NCI-H748 treated with DMSO at 0.1 percent for 48 hours (cell line): ENCODE measurements at places on chromosomes 4 and X.

GRCh38 chr4:73661646-73662119, 41.4 kb upstream of the RASSF6 start:
- no peak for DNase-seq

- no peak for DNase-seq
These were observed 25.8 kb downstream of the SLC7A11 start for GRCh38 chr4:138216272-138216867.

- DNase-seq: peak; percentile 59
These were observed 97.4 kb downstream of the GPM6A start for GRCh38 chr4:175714686-175715085.

DNA sequence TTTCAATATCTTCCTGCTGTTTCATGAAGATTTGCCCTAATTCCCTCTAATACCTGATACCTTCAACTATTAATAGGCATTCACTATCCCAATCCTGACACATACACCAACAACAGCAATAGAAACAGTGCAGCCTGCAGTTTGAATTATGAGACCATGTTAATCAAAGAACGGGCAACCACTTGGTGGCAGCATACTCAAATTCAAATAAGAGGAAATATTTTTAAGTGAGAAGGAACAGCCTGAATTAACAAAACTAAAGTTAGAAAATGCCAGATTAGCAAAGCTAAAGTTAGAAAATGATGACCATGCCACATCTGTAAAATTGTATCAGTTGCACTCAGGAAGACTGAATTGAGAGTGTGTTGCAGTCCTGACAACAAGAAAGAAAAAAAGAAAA, 204.9 kb downstream of the SMARCA1 start:
- DNase-seq: peak; percentile 3

- no peak for DNase-seq
These were observed 155.6 kb upstream of the PITX2 start for GRCh38 chr4:110778521-110778920.

- DNase-seq: no peak
These were observed 1274.8 kb upstream of the ADGRL3 start for GRCh38 chr4:59925290-59925689.

DNA sequence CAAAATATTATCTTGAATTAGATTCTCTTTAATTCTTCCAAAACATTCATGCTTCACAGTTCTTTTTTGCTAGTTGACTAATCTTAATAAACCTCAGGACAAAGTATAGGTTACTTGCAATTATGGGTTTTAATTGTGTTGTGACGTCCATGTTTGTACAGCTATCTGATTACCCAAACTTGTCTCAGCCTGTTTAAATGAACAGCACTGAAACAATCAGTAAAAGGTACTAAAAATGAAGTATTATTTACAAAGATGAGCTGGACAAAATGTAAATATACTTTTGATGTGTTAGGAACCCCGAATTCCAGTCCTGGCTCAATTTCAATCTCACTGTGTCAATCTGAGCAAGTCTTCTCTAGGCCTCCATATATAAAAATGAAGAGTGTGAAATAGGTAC, 57.4 kb upstream of the SLC6A14 start:
- peak; percentile 56 for DNase-seq

DNA sequence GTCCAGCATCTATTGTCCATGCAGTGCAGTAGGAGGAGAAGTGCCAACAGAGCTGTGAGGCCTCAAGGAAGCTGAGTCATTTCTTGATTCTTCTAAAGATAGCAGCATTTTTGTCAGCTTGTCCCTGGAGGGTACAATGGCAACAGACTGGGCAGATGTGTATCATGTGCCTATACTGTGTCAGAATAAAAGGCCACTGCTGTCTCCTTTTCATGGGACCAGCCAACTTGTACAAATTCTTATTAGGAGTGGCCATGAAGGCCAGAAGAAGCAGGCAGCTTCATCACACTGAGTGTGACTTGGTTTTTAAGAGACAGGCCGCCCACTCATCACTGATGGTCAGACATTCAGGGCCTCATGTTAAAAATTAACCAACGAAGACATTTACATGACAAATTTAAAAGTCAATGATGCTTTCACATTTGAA, 185.0 kb upstream of the FAM241A start:
- DNase-seq: no peak

GRCh38 chrX:69107231-69107739, 58.0 kb downstream of the PJA1 start:
- no peak for DNase-seq

DNA sequence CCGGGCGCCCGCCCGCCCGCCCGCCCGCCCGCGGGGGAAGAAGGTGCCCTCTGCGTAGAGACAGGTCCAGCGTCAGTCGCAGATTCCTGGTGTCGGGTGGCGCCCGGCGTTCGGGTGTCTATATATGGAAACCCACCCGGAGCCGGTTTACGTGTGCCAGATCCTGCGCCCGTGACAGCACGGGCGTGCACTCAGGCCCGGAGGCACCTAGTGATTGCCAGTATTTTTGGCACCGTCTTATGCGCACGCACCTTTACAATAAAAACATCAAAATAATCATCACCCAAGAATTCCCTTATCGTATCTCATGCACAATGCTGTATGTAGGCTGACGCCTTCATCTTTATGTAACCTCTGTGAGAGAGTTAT, 519 bp downstream of the SLC25A4 start:
- DNase-seq: peak; percentile 9

DNA sequence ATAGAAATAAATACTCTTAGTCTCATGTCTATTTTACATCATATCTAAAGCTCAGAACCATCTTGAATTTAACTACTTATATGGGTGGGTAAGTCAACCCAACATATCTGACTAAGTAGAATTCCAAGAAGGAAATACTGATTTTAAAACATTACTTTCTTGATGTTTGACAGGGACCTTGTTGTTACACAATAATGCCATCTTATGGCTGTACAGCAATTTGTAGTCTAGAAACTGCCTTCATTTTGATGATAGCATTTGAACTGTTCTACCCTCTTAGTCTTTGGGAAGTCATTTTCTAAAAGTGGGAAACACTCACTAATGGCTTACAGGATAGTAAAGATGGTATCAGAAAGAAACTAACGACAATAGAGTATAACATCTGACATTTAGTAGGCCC, 929.5 kb downstream of the DMD start:
- no peak for DNase-seq

DNA sequence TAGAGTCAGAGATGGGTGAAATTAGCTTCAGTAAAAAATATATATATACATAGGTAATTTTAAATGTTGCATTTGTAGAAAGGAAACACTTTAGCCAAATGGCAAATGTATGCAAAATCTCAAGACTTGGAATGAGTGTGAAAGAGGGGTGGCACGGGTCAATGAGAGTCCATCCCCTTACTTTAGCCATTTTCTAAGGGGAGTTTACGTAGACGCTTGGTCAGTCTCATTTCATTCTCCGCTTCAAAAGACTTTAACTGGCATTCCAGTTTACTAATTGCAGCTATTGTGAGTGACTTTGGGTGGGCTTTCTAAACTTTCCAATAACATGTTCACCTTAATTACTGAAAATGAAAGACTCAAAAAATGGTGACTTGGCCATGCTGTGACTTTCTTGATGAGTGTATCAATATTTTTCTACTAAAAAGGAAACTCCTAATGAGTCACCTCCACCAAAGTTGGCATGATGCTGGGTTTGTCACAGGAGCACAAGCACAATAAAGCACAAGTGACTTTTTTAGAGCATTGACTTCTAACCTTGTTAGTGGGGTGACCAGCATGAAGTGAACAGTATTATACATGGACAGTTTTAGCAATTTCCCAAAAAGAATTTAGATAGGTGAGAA, 356.0 kb upstream of the RASGEF1B start:
- DNase-seq: no peak

DNA sequence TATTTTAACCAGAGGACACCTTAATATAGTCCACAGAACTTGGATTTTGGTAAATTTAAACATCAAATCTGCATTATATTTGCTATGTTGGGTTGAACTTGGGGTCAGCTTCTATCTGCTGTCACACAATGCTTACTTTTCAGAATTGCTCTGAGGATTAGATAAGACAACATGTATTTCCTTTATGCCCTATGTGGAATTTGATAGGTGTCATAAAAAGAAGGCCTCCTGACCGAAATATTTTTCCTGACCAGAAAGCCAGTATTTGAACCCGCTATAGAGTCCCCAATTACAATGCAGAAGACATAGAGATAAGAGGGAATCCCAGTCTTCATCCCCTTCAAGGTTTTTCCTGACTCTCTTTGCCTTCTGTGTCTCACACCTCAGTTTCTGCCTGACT, 4.1 kb downstream of the MTTP start:
- no peak for DNase-seq

GRCh38 chr4:100424376-100424775, 93.4 kb downstream of the EMCN start:
- no peak for DNase-seq

DNA sequence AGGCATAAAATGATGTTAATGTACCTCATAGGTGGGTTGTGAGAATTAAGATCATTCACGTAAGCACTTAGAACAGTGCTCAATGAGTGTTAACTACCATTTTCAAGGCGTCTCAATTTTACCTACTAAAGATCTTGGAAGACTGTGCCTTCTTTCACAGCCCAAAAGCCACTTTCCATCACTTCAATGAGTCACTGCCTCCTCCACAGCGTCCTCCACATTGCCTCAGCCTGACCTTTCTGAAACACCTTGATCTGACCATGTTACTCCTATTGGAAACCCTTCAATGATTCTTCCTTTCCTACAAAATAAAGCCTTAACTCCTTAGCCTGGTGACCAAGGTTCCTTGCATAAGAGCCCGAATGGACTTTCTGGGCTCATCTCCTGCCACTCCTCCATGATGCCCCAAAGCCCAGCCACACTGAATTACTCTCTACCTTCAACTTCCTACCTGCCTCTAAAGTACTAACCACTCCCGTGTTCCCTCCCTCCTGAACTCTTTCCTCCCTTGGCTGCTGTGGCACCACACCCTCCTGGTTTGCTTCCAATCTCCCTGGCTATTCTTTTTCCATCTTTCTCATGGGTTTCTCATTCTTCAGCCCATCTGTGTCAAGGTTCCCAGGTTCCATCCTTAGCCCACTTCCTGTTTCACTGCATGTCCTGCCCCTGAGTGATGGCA, 22.1 kb downstream of the SLC25A53 start:
- DNase-seq: no peak

DNA sequence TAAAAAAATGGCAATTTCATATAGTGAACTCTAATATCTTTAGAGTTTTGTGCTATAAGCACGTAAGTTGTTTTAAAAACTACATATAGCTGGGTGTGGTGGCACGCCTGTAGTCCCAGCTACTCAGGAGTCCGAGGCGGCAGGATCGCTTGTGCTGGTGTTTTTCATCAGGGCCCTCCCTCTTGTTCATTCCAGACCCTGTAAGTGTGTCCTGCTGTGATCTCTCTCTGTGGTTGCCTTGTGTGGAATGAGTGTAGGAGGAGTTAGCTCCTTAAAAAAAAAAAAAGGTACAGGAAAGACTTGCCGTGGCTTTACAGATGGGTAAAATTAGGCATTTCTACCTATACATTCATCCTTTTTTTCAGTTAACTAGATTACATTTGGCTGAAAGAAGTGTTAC, 35.4 kb downstream of the RBBP7 start:
- no peak for DNase-seq

- DNase-seq: no peak
These were observed 629.6 kb upstream of the HTR2C start for GRCh38 chrX:113954297-113954696.

DNA sequence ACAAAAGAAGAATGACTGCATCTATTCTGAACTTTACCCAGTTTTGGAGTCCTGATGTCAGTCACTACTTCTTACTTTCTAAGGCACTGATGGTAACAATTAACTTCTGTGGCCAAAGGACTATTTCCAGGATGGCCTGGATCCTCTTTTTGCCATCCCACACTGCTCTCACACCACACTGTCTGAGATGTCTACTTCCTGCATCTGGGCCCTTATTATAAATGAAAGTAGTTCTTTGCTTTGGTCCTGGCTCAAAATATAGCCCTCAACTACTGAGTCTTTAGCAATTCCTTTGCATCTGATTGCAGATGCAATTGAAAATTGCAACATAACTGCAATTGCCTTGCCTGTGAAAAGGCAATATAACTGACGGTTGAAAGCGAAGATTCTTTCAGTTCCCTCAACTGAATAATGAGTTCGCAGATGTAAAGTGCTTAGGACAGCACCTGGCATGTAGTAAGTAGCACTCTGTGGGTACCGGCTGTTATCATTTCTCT, 44.2 kb downstream of the COQ2 start:
- DNase-seq: no peak

DNA sequence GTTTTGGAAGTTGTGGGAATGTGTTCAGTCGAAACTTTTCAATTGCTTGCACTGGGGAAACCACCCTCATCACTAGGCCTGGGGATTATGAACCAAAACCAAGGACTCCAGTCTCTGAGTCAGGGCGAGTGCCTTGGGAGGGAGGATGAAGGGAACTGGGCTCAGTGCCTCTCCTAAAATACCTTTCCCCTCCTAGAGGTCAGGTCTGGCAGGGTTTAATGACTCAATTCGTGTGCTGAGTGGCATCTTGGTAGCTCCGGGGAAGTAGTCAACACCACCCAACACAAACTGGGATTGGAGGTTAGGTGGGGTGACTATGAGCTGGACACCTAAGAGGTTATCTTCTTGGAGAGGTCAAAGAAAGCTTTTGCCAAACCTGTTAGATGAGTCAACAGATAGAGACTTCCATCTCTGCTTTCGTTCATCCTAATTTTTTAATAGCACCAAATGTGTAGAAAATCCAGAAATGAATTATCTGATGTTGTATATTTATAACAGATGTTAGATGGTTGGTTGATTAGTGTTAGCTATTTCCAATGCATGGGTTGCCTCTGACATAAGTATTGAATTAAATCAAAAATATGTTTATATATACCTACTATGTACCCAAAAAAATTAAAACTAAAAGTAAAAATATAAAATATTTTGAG, 202.8 kb downstream of the SHROOM3 start:
- no peak for DNase-seq

DNA sequence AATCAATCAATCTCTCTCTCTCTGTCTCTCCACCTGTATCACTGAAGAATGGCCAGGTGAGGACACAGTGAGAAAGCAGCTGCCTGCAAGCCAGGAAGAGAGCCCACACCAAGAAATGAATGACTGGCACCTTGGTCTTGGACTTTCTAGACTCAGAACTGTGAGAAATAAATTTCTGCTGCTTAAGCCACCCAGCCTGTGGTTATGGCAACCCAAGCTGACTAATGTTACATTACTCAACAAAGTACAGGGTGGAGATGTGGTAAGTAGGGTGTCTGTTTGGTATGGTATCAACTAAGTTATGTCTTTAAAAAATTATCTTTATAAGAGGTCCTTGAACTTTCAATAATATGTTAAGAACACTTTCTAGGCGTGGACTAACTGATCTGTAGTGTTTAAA, 159.3 kb downstream of the EPHA5 start:
- DNase-seq: no peak

- no peak for DNase-seq
These were observed 645.9 kb downstream of the FSTL5 start for GRCh38 chr4:161517941-161518340.

DNA sequence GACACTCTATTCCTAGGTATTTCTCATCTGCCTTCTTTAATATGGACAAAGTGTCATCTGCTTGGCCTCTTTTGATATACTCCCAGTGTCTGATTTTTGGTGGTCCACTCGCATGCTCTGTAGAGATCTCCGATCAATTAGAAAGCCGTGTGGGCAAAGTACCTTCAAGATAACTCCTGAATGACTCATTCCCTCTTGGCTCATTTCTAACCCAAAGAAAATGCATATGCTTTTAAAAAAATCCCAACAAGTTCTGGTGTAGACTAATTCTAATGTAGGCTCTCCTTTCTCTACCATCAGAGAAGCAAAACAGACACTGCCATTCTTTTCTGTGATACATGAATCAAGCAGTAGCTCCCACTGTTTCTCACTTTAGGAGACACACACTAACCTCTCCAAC, 714.9 kb upstream of the ADGRL3 start:
- no peak for DNase-seq

- no peak for DNase-seq
These were observed 49.9 kb upstream of the GIMD1 start for GRCh38 chr4:106418444-106418843.
